CD4-positive, alpha-beta T cell treated with Interleukin-6 at 100 ng/mL for 8 hours (primary cell): ENCODE measurements at places on chromosomes 2 and 18.
A peak's percentile ranks its signal among the peaks of the same experiment; 100 is the strongest.

DNA sequence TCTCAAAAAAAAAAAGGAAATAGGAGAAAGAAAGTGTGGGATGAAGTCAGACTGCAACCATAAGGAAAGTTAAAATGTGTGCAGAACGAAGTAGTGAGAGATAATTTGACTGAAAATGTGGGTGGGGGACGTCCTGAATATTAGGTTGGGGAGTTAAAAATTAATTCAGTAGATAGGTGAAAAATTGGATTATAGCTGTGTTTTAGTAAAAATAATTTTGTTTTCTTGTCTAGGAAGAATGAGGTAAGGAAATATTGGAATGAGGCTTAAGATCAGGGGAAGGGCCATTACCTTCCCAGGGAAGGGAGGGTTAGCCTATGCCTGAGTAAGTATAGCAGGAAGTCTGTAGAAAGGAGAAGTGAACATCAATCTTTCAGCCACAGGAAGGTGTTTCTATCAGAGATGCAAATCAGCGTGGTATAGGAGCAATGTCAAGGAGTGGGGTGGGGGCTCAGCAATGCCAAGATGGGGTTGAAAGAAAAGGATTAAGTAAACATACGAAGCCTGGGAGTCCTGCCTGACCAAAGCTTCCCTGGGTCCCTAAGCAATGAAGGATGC, 250.9 kb downstream of the PIEZO2 start:
- no peak for DNase-seq

DNA sequence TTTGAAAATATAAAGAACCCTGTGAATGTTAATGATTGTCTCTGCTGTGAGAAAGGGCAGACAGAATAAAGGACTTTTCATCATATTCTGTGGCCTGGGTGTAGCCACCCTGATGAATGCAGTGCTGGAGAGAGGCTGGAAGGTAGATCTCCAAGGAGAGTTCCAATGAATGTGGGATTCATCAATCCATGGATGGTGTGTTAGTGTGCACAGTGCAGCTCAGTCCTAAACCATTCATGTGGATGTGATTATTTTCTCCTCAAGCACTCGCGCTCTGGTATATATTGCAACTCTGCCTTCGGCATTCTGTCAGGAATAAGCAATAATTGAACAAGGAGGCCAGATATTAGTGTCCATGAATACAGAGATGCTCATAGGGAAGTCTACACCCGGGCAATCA, 47.1 kb downstream of the LRRTM1 start:
- no peak for DNase-seq

- DNase-seq = no peak
Observed at GRCh38 chr2:10171006-10171800, 48.7 kb downstream of the RRM2 start.

DNA sequence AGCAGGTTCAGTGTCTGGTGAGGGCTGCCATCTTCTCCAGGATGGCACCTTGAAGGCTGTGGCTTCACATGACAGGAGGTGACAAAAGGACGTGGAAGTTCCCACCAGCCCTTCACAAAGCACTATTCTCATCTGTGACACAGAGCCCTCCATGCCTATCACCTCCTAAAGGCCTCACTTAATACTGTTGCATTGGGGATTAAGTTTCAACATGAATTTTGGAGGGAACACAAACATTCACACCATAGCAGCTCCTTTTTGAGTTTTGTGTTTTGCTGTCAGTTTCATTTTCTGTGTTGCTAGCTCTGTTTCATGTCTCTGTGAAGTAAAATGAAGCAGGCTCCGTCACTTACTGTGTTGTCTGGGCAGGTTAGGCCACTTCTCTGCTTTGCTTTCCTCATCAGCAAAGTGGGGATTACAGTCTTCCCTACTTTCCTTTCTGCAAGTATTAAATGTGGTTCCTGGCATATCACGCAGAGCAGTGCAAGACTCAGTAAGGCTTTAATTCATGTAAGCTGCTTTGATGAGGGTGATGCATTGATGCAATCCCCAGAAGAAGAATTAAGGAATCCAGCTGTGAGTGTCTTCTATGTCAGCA, 31.6 kb downstream of the LIMS1 start:
- no peak for DNase-seq

GRCh38 chr2:1563943-1564891, 151.0 kb downstream of the TPO start:
- peak; percentile 31 for DNase-seq

GRCh38 chr2:168594778-168595177, 138.7 kb downstream of the CERS6 start:
- no peak for DNase-seq
